ENCODE measurements at places on chromosomes 13 and 19. TPM values are rescaled to one million over a fixed set of nuclear protein-coding genes. Genes with fewer than 3 reads are reported as not detected.
A peak's percentile ranks its signal among the peaks of the same experiment; 100 is the strongest.

The ZNF568 gene
- total RNA-seq = 11.5 TPM

The CADM4 gene
- 40.5 TPM for total RNA-seq

GRCh38 chr13:73228546-73228945 lies 169.7 kb downstream of the KLF5 start:
- no peak overlapping the region for H3K27ac ChIP-seq
- no peak overlapping the region for H3K4me3 ChIP-seq
- H3K27me3 ChIP-seq = no peaks in the 10 kb centered on the region
- no peaks in the 10 kb centered on the region for H3K4me1 ChIP-seq
- no peaks in the 10 kb centered on the region for H3K36me3 ChIP-seq

- H3K4me1 ChIP-seq = peaks cover 4% of the 10 kb centered on the region
- peak overlapping the region; percentile 58 for H3K27ac ChIP-seq
- no peaks in the 10 kb centered on the region for H3K27me3 ChIP-seq
- no peak for DNase-seq
- no peak overlapping the region for H3K4me3 ChIP-seq
Observed at GRCh38 chr19:56144376-56144775, 3.3 kb downstream of the ZNF444 start.

- no peaks in the 10 kb centered on the region for H3K36me3 ChIP-seq
- H3K4me1 ChIP-seq = no peaks in the 10 kb centered on the region
- no peak for DNase-seq
- H3K4me3 ChIP-seq = no peak overlapping the region
Observed at GRCh38 chr13:92913840-92914239, 312.8 kb upstream of the GPC6 start.

GRCh38 chr13:110980921-110981320 lies 66.1 kb upstream of the ANKRD10 start:
- H3K4me3 ChIP-seq = no peak overlapping the region
- no peak for DNase-seq
- no peak overlapping the region for H3K27ac ChIP-seq
- H3K27me3 ChIP-seq = no peaks in the 10 kb centered on the region

The CYP2A7 gene
- total RNA-seq = not detected

DNA sequence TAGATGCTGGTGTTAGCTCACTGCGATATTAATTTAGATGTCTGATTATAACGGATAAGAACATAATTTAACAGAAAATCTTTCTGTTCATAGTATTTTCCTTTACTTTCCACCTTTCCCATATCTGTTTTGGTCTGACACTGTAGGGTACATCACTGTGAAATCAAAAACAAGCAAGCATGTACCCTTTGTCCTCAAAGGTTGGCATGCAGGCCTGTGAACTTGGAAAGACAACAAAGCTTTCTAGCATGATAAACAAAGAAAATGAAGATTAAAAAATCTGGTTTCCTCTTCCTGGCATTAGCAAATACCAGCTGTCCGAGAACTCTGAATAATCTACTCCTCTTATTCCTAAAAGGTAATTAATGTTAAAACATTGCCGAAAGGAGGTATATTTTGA lies 31.6 kb downstream of the THSD1 start:
- no peaks in the 10 kb centered on the region for H3K27me3 ChIP-seq
- H3K4me3 ChIP-seq = no peak overlapping the region
- no peaks in the 10 kb centered on the region for H3K36me3 ChIP-seq
- DNase-seq = no peak
- H3K4me1 ChIP-seq = no peaks in the 10 kb centered on the region

The STAP2 gene
- 12.3 TPM for total RNA-seq

The ZNF135 gene
- total RNA-seq = 14.0 TPM

GRCh38 chr13:35179494-35179893 lies 237.4 kb downstream of the NBEA start:
- no peak overlapping the region for H3K4me3 ChIP-seq
- no peaks in the 10 kb centered on the region for H3K27me3 ChIP-seq
- no peaks in the 10 kb centered on the region for H3K36me3 ChIP-seq
- peak; percentile 60 for DNase-seq

All from cardiac muscle cell (in vitro differentiated cells and primary cell).